Lung microvascular endothelial cell (primary cell): ENCODE measurements at places on chromosomes 4 and X. TPM values are rescaled to one million over a fixed set of nuclear protein-coding genes. Genes with fewer than 3 reads are reported as not detected.

- DNase-seq: no peak
Observed at GRCh38 chr4:138616775-138617174, 374.6 kb upstream of the SLC7A11 start.

DNA sequence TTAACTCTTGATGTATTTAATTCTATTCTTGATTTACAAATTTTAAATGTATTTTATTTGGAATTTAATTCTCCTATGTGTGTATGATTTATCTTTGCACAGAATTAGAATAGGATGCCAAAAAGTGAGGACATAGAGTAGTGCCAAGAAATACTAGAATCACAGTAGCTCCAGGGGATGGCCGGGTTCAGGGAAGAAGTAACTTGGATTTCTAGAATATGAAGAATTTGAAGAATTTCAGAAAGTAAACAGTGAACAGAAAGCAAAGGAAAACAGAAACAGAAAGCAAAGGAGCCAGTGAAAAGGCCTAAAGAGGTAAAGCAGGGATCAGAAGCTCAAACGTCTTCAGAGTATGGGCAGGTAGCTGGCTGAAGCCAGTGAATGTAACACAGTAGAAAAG lies 1187.6 kb downstream of the RPA4 start:
- DNase-seq: no peak

- no peak for DNase-seq
Observed at GRCh38 chr4:140579278-140579677, 10.5 kb upstream of the UCP1 start.

- no peak for DNase-seq
Observed at GRCh38 chrX:41718481-41719235, 5.3 kb upstream of the GPR82 start.

DNA sequence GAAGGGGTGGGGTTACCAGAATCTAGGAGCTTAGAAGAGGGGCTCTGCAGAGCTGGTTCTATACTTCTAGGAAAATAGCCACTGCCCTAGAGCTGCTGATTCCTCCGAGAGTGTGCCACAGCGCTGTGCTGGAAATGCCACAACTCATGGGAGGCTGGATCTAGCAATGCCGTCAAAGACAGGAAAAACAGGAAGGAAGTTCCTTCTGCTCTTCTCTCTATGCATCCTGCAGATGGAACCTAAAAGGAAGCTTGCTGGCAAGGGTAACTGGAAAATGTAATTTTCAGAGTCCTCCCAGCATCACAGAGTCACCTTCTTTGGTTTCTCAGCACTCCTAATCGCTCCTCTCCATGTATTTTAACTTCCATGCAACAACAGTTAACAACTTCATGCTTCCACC lies 121.2 kb upstream of the TLL1 start:
- peak; percentile 93 for DNase-seq

- peak; percentile 80 for DNase-seq
Observed at GRCh38 chr4:6917461-6918271, 8.0 kb downstream of the TBC1D14 start.

- DNase-seq: peak; percentile 44
Observed at GRCh38 chrX:65723706-65724105, 56.3 kb downstream of the MSN start.

- peak; percentile 84 for DNase-seq
Observed at GRCh38 chr4:165580351-165580905, 201.6 kb downstream of the CPE start.

DNA sequence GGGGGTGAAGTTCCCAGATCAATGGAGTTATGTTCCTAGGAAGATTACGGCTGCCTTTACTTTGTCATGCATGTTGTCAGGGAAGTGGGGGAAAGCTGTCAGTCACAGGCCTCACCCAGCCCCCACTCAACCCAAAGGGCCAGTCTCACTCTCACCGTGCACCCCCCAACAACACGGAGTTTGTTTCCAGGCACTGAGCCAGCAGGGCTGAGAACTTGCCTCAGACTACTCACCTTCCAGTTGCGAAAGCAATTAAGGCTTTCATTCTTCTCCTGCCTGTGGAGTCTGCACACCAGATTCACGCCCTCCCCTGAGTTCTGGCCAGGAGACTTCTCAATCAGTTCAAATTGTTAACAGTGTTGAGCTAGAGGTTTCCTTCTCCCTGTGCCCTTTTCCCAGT lies 114.3 kb downstream of the SH3BGRL start:
- no peak for DNase-seq

GRCh38 chrX:50586980-50587379 lies 116.4 kb upstream of the DGKK start:
- no peak for DNase-seq

- DNase-seq: no peak
Observed at GRCh38 chrX:115533485-115533884, 27.5 kb upstream of the PLS3 start.

- DNase-seq: no peak
Observed at GRCh38 chr4:1907848-1908525, 36.8 kb downstream of the NSD2 start.

DNA sequence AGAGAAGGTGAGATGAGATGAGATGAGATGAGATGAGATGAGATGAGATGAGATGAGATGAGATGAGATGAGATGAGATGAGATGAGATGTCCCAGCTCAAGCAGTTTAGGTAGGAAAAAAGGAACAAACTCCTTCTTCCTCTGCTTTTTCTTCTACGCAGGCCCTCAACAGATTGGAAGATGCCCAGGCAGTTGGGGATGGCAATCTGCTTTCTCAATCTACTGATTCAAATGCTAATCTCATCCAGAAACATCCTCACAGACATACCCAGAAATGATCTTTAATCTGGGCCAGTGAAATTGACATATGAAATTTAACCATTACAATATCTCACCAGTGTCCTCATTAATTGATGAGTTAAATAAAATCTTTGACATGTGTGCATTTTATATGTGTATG lies 370.3 kb upstream of the SLC7A11 start:
- no peak for DNase-seq

DNA sequence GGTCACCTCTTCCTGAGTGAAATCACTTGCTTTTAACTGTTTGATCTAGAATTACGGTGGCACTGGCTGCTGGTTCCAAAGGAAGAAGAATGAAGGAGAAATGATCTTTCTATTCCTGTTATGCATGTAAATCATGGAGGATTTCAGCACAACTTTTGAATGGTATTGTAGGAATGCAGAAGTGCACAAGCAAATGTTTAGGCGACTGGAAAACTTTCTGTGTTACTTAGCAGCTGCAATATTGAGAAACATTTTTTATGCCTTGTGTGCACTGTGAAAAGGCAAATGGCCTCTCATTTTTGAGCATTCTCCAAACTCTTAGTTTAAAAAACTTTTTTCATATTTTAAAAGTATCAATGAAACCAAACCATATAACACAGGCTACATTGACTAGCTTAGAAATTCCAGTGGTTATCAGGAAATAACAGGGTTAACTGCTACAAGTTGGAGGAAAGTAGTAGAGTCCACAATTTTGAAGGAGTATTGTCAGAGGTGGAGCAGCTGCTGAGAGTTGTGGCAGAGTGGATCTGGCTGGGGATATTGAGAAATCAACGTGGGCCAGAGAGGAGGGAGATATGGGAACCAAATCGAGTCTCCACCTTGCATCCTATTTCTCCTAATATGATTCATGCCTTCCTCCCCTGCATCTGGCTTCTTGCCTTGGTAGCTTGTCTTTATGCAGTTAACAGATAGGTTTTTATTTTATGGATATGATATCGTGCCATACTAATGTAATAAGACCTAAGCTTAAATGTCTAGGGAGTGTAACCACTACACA lies 32.0 kb upstream of the FHL1 start:
- DNase-seq: no peak

- DNase-seq: peak; percentile 53
Observed at GRCh38 chr4:94621491-94622080, 136.2 kb upstream of the BMPR1B start.

DNA sequence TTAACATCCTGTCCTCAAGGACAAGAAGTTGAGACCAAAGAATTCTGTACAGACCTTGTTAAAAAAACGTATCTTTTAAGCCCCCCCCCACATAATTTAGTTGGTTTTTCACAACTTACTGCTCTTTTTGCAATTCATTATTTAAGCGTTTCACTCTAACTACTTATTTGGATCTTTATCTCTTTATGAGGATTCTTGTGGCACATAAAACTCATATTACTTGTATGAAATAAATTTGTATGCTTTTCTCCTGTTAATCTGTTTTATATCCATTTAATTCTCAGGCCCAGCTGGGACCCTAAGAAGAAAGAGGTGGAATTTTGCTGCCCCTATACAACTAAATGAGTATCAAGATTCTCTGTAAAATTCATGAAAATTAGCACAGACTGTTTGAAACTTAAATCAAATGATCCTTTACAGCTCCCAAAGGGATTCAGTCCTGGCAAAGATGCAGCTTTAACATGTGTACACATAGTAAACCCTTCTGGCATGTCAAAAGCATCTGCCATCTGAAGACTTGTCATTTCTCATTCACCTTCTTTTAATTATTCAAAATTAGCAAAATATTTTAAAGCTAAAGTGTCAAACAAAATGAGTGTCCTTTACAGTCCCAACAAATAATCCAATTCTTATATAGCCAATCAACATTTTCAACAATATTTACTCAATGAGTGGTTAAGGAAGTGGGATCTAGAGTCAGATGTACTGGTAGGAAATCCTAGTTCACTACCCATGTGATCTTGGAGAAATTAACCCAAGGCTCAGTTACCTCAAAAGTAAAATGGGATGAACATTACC lies 17.7 kb downstream of the ARAP2 start:
- no peak for DNase-seq

GRCh38 chr4:149269835-149270234 lies 545.8 kb downstream of the IQCM start:
- no peak for DNase-seq

DNA sequence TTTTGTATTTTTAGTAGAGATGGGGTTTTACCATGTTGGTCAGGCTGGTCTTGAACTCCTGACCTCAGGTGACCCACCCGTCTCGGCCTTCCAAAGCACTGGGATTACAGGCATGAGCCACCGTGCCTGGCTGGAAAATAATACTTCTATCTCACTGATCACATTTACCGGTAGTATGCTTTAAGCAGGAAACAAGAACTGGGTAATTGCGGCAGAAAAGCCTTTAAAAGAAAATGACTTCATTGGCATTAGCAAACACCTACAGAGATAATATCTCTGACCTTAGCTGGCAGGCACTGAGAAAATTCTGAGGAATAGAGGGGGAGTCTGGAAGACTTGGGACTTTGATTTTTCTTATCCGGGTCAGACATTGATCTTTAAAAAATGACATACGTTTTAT lies 78.5 kb downstream of the SHROOM3 start:
- DNase-seq: no peak

DNA sequence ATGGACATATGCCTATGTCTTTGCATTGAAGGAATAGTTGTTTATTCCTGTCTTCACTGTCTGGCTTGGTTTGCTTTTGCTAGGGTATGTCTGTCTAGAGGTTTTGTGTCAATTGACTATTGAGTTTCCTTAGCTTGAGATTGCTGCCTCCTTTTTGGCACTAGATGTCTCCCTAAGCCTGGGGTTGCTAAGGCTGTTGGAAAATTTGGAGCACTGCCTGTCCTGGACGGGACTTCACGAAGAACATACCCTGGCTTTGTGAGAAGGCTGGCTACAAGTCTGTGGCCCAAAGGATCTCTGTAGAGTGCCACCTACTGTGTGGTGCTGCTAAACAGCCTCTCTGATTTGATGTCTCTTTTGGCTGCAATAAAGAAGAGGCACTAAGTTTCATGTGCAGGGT lies 183.8 kb upstream of the NUDT10 start:
- DNase-seq: no peak

DNA sequence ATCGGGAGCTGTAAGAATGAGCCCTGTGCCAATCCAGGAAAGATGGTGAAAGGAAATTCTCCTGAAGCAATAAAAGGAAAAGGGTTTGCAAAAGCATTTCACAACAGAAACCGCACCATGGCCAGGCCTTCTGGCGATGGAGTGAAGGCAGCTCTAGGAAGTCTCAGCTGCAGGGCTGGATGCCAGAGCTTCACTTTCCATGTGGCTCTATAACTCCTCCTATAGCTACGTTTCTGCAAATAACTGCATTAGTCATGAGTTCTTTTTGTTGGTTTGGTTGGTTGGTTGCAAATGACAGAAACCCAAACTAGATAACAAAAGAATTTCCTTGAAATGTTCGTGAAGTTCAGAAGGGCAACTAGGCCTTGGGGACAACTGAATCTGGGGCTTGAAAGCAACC lies 84.6 kb downstream of the RELL1 start:
- DNase-seq: no peak

DNA sequence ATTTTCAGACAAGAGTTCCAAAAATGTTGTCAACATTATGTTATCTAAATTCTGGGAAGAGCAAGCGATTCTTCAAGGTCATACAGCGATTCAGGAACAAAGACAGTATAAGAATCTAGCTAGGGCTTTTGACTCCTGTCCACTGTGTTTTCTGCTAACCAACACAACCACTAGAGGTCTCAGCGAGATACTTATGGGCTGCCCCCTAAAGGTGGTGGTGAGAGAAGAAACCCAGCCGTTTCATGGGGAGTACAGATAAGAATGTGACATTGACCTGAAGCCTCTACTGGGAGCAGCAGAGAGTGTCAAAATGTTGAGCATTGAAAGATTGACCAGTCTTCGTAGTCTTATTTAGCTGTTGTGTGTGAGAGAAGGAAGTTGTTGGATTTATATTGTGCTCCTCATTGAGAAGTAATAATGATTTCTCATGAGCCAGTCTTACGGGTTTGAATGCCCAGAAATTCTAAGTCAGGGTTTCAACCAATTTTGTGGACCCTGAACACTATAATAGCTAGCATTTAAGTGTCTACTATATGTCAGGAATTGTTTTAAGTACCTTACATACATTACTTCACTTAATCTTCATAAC lies 168.3 kb downstream of the SPRY1 start:
- DNase-seq: peak; percentile 84

DNA sequence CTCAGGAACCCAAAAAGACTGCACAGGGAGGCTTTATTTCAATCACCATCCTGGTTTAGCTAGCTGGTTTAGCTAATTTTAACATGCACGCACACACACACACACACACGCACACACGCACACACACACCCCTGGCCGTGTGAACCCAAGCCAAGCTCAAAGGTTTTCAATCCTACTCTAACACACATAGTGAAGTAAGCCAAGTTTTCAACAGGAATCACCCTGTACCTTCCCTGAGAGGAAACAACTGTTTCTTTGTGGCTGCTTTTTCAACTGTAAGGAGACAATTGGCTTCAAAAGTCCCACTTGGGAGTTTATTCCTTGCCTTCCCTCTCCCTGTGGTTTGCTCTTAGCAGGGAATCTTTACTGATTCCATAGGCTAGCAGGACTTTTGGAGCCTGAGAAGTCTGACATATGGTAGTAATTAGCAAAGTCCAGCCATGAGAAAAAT lies 98.9 kb upstream of the BMP3 start:
- DNase-seq: no peak

FABP2 gene
- not detected in 2 replicates for total RNA-seq

TMEM271 gene
- not detected in 2 replicates for total RNA-seq

CRMP1 gene
- total RNA-seq: under 0.01 and 0.65 TPM in 2 replicates

MXRA5 gene
- under 0.01 TPM in 1 of 2 replicates, not detected in the other for total RNA-seq

NMU gene
- 0.22 TPM in 1 of 2 replicates, not detected in the other for total RNA-seq

DCAF4L1 gene
- total RNA-seq: under 0.01 TPM in 2 replicates

PWWP3B gene
- under 0.01 TPM in 1 of 2 replicates, not detected in the other for total RNA-seq

XK gene
- total RNA-seq: not detected in 2 replicates

PABPC1L2A gene
- total RNA-seq: not detected in 2 replicates

APBB2 gene
- total RNA-seq: 18.5 and 24.4 TPM in 2 replicates

EVC2 gene
- total RNA-seq: 6.3 and 10.1 TPM in 2 replicates

RHOXF2B gene
- not detected in 2 replicates for total RNA-seq

LAP3 gene
- total RNA-seq: 117 and 174 TPM in 2 replicates

H2BW2 gene
- total RNA-seq: not detected in 2 replicates

RTL5 gene
- total RNA-seq: 0.22 and 0.60 TPM in 2 replicates

SSX2 gene
- total RNA-seq: not detected in 2 replicates
